ENCODE measurements at places on chromosomes 11 and 22. TPM values are rescaled to one million over a fixed set of nuclear protein-coding genes. Genes with fewer than 3 reads are reported as not detected.

The OR8G5 gene
- total RNA-seq, result 0.16 TPM

The WBP2NL gene
- 4.5 TPM for total RNA-seq

The MYEOV gene
- total RNA-seq, result not detected

The NXPE1 gene
- not detected for total RNA-seq

The EMSY gene
- 46.3 TPM for total RNA-seq

The EFEMP2 gene
- total RNA-seq, result 13.3 TPM

The PDXP gene
- total RNA-seq, result 40.6 TPM

The MS4A15 gene
- not detected for total RNA-seq

The SMTNL1 gene
- not detected for total RNA-seq

The POLR2F gene
- 17.8 TPM for total RNA-seq

The OR5AL1 gene
- not detected for total RNA-seq

The GUCY1A2 gene
- total RNA-seq, result 183 TPM

The UBQLN3 gene
- total RNA-seq, result not detected

The CCND1 gene
- total RNA-seq, result 14.0 TPM

The CLDN5 gene
- 83.8 TPM for total RNA-seq

The OR10S1 gene
- not detected for total RNA-seq

The OR2D2 gene
- total RNA-seq, result 0.31 TPM

The TMPRSS5 gene
- 3.0 TPM for total RNA-seq

The C11orf91 gene
- not detected for total RNA-seq

The MAP6 gene
- 83.6 TPM for total RNA-seq

The CARS1 gene
- total RNA-seq, result 35.7 TPM

The SPCS2 gene
- total RNA-seq, result 20.1 TPM

The MS4A4A gene
- 4.4 TPM for total RNA-seq

The RAB3IL1 gene
- 2.3 TPM for total RNA-seq

The KRTAP5-9 gene
- not detected for total RNA-seq

The MPZL3 gene
- 1.6 TPM for total RNA-seq

The TEF gene
- total RNA-seq, result 10.0 TPM

The MUC5AC gene
- not detected for total RNA-seq

The FAM181B gene
- 9.7 TPM for total RNA-seq

The ACTN3 gene
- total RNA-seq, result not detected

The OR4A16 gene
- total RNA-seq, result not detected

The TRIM48 gene
- not detected for total RNA-seq

The CRYAB gene
- total RNA-seq, result 10.3 TPM

The OR52A1 gene
- not detected for total RNA-seq

The EIF4G2 gene
- 1,024 TPM for total RNA-seq

The RCOR2 gene
- 9.5 TPM for total RNA-seq

The GVQW3 gene
- 19.2 TPM for total RNA-seq

The OR10G4 gene
- total RNA-seq, result under 0.01 TPM

The SLCO2B1 gene
- 9.2 TPM for total RNA-seq

The TRIM29 gene
- total RNA-seq, result 0.47 TPM

The TMEM121B gene
- total RNA-seq, result 10.0 TPM

The ARHGAP42 gene
- 7.2 TPM for total RNA-seq

The HORMAD2 gene
- total RNA-seq, result 0.78 TPM

The FAM83F gene
- 0.78 TPM for total RNA-seq

The TUG1 gene
- total RNA-seq, result 85.2 TPM

The TH gene
- total RNA-seq, result not detected

The OR6T1 gene
- not detected for total RNA-seq

The TIMP3 gene
- total RNA-seq, result 11.5 TPM

The KLHL35 gene
- 28.5 TPM for total RNA-seq

The TMEM86A gene
- total RNA-seq, result 6.9 TPM

The SERHL2 gene
- 5.6 TPM for total RNA-seq

All from occipital lobe (tissue), 3 donors.